ENCODE measurements at places on chromosomes 12 and 14.

- DNase-seq, result no peak
Observed at GRCh38 chr12:111981987-111982386, 31.0 kb downstream of the TMEM116 start.

- DNase-seq, result no peak
Observed at GRCh38 chr12:13181375-13182070, 15.0 kb upstream of the EMP1 start.

- no peak for DNase-seq
Observed at GRCh38 chr12:106766393-106766826, 8.1 kb upstream of the RIC8B start.

DNA sequence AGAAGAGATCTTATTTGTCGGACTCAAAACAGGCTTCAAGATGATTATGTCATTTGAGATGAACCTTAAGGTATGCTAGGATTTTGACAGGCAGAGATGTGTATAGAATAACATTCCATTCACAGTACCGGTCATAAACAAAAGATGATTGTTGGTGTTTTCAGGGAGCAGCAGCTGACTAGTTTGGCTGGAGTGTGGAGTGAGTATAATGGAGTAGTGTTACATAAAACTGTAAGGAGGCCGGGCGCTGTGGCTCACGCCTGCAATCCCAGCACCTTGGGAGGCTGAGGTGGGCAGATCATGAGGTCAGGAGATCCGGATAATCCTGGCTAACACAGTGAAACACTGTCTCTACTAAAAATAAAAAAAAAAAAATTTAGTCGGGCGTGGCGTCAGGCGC is 23.9 kb downstream of the SERPINA10 start:
- no peak for DNase-seq

DNA sequence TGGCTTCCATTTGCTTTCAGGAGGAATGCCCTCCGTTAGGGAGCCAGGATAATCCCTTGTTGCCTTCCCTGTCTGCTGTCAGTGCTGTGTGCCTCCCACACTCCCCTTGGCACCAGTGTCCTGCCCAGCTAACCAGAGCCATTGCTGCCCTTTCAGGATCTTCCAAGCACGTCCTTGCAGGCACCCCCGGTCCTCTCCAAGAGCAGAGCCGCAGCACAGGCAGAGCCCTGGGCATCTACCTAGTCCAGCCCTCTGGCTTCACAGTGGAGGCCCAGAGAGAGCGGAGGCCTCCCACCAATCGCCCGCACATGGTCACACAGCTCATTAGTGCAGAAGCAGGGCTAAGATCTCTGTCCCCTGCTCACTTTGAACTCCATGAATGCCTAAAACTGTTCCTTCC is 39.0 kb upstream of the TSPAN9 start:
- no peak for DNase-seq

GRCh38 chr12:124286414-124286813 is 8.5 kb upstream of the RFLNA start:
- peak; percentile 31 for DNase-seq

- DNase-seq, result no peak
Observed at GRCh38 chr12:118397708-118398440, 21.5 kb downstream of the SUDS3 start.

DNA sequence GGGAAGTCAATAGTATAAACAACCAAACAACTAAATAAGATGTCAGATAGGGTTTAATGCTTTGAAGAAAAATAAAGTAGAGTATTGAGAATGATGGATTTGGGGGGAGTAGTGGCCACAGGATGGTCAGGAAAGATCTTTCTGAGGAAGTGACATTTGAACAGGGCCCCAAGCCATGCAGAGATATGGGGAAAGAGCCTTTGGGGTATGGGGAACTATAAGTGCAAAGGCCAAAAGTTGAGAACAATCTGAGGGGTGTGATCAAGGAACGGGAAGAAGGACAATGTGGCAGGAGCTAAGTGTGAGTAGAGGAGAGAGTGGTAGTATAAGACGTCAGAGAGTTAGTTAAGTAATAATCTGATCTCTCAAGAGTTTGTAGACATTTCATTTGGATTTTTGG is 1.3 kb downstream of the MRPS35 start:
- no peak for DNase-seq

GRCh38 chr14:101473045-101473729 is 88.1 kb upstream of the DIO3 start:
- DNase-seq, result no peak

- no peak for DNase-seq
Observed at GRCh38 chr14:67646131-67646530, 26.4 kb downstream of the ARG2 start.

GRCh38 chr12:118376089-118377020 is at the start of gene SUDS3:
Gene SUDS3 (plus strand): TSS chr12:118376555. CDS start chr12:118376692, 137 bp downstream.
- peak; percentile 86 for DNase-seq
